ENCODE measurements at places on chromosomes 4 and X. TPM values are rescaled to one million over a fixed set of nuclear protein-coding genes. Genes with fewer than 3 reads are reported as not detected.

- no peaks in the 10 kb centered on the region for H3K4me1 ChIP-seq
- no peaks in the 10 kb centered on the region for H3K27me3 ChIP-seq
- no peak overlapping the region for H3K27ac ChIP-seq
- no peak for DNase-seq
- peaks cover 4% of the 10 kb centered on the region for H3K36me3 ChIP-seq
- no peak overlapping the region for H3K4me3 ChIP-seq
These were observed 43.9 kb upstream of the HPRT1 start for GRCh38 chrX:134416087-134416486.

- no peak overlapping the region for H3K4me3 ChIP-seq
- DNase-seq: no peak
- no peak overlapping the region for H3K27ac ChIP-seq
- H3K27me3 ChIP-seq: peaks cover 59% of the 10 kb centered on the region
- H3K36me3 ChIP-seq: no peaks in the 10 kb centered on the region
- H3K4me1 ChIP-seq: peaks cover 5% of the 10 kb centered on the region
These were observed 5.9 kb downstream of the ATOH1 start for GRCh38 chr4:93834249-93835066.

- H3K27ac ChIP-seq: no peak overlapping the region
- no peaks in the 10 kb centered on the region for H3K27me3 ChIP-seq
- H3K36me3 ChIP-seq: no peaks in the 10 kb centered on the region
- no peak overlapping the region for H3K4me3 ChIP-seq
These were observed 11.3 kb upstream of the ARAP2 start for GRCh38 chr4:36255577-36255976.

- H3K27ac ChIP-seq: no peak overlapping the region
- no peak for DNase-seq
- no peak overlapping the region for H3K4me3 ChIP-seq
These were observed 4.2 kb downstream of the TLL1 start for GRCh38 chr4:165877286-165877685.

- H3K36me3 ChIP-seq: no peaks in the 10 kb centered on the region
- H3K27ac ChIP-seq: no peak overlapping the region
- no peaks in the 10 kb centered on the region for H3K27me3 ChIP-seq
These were observed 815.1 kb downstream of the ADGRL3 start for GRCh38 chr4:62015043-62015739.

DNA sequence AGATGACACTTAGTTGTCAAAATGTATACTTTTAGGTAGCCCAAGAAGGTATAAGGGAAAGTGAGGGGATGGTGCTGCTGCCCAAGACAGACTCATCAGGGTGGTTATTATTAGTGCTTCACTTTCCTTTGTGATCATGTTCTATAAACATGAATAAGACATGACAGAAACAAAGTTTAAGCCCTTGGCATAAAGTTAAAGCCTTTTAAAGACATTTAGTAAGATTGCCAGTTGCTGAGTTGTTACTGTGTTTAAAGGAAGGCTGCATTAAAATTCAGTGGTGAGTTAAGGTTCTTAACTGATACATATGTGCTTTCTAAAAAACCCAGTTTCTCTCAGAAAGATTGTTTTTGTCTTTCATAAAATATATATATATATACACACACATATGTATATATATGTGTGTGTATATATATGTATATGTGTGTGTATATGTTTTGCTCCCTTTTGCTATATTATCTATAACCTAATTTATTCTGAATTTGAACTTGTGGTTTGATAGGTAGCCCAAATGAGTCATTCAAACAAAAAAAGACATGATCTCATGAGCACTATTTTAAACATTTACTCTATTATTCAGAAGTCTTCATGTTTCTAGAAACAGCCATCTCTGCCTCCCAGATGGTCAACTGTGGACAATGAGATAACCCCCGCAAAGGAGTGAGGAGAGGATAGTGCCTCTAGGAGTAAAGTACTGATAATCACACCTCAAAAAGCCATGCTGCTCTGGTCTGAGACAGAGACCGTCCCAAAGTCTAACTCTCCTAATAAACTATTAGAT is 98.1 kb upstream of the OTUD4 start:
- H3K27ac ChIP-seq: no peak overlapping the region
- H3K27me3 ChIP-seq: no peaks in the 10 kb centered on the region
- H3K4me3 ChIP-seq: no peak overlapping the region
- no peaks in the 10 kb centered on the region for H3K4me1 ChIP-seq

- no peak overlapping the region for H3K4me3 ChIP-seq
- H3K4me1 ChIP-seq: no peaks in the 10 kb centered on the region
- no peaks in the 10 kb centered on the region for H3K36me3 ChIP-seq
- H3K27ac ChIP-seq: no peak overlapping the region
These were observed 624.3 kb upstream of the EPHA5 start for GRCh38 chr4:66294638-66295037.

Gene HTRA3
- 2.3 TPM for total RNA-seq

Gene FHDC1
- total RNA-seq: 0.32 TPM

Gene BGN
- total RNA-seq: 254 TPM

Measured in adrenal gland (tissue), 19 donors.